Aorta (tissue), 5 donors: ENCODE measurements at places on chromosomes 1 and 21. TPM values are rescaled to one million over a fixed set of nuclear protein-coding genes. Genes with fewer than 3 reads are reported as not detected.

DNA sequence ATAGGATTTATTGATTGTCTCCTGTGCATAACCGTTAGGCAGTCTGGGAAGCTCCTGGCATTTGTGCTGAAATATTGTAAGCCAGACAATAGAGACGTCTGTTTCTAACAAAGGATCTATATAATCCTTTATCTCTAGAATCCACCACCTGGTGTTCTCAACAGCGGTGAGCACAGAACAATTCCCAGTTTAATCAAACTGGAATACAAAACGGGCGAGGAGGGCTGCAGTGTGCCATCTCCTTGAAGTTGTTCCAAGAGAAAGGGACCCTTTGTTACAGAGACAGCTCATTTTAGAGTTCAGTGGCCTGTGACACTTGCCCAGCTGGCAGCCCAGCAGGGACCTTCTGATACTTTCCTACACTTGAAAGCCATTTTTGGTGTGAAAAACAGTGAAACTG, 162.8 kb upstream of the IVNS1ABP start:
- DNase-seq: no peak
- no peak overlapping the region for H3K4me3 ChIP-seq
- H3K27ac ChIP-seq: no peak overlapping the region

DNA sequence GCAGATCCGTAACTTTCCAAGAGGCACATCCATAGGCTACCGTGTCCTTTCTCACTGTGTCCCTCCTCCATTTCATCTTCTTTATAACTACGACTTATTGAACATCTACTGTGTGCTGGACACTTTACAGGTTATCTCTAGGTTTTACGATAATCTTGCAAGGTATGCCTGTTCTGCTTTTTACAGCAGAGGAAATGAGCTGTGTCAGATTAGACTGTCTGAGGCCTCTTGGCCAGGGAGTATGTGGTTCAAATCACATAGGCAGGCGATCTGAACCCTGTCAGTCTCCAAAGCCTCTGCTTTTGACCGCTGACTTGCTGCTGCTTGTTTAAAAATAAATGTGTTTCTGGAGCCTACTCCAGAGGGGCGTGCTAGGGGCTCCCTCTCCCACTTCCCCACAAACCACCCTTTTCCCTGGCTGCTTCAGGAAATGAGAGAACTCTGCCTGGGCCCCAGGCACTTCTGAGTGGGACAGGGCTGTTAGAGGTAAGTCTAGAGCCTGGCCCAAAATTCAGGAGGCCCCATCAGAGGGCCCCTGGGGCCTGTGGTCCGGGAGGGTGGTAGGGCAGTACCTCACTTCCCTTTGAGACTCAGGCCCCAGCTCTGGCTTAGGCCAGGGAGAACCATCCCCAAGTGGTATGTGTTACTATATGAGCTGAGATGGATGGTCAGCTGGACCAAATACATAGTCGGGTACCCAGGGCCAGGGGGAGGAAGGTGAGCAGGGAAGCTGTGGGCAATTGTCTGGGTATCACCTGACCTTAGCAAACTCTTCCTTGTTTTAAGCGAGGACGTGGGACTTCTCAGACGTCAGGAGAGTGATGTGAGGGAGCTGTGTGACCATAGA, 4.4 kb downstream of the PSEN2 start:
- no peak overlapping the region for H3K4me3 ChIP-seq
- H3K27ac ChIP-seq: no peak overlapping the region
- no peaks in the 10 kb centered on the region for H3K4me1 ChIP-seq
- H3K27me3 ChIP-seq: no peaks in the 10 kb centered on the region
- H3K36me3 ChIP-seq: no peaks in the 10 kb centered on the region

DNA sequence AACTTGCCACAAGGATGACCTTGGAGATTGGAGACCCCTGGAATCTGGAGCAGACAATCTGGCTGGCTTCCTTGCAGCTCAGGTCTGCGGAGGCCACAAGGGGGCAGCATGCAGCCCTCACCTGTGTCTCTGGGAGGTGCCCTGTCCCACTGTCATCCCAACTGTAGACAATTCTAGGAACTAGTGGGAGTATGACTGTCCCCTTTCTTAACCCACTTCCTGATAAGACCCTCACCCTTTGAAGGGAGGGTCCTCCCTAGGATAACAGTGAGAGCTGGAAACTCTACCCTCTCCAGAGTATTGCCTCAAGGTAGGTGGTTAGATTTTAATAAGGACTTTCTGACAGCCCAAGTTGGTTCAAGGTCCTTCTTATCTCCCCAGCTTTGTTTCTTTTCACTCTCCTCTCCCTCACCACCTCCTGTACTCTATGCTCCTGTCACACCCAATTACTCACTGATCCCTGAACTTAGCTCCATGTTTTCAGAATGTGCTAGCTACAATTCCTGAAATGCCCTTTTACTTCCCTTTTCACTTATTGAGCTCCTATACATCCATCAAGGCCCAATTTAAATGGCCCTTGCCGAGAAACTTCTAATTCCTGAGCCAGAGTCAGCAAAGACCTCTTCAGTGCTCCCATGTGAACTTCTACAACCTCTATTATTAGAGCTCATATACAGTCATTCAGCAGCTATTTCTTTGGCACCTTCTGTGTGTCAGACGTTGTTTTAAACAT, 9.2 kb upstream of the KCNQ4 start:
- no peaks in the 10 kb centered on the region for H3K4me1 ChIP-seq
- no peak overlapping the region for H3K4me3 ChIP-seq
- no peaks in the 10 kb centered on the region for H3K36me3 ChIP-seq

DNA sequence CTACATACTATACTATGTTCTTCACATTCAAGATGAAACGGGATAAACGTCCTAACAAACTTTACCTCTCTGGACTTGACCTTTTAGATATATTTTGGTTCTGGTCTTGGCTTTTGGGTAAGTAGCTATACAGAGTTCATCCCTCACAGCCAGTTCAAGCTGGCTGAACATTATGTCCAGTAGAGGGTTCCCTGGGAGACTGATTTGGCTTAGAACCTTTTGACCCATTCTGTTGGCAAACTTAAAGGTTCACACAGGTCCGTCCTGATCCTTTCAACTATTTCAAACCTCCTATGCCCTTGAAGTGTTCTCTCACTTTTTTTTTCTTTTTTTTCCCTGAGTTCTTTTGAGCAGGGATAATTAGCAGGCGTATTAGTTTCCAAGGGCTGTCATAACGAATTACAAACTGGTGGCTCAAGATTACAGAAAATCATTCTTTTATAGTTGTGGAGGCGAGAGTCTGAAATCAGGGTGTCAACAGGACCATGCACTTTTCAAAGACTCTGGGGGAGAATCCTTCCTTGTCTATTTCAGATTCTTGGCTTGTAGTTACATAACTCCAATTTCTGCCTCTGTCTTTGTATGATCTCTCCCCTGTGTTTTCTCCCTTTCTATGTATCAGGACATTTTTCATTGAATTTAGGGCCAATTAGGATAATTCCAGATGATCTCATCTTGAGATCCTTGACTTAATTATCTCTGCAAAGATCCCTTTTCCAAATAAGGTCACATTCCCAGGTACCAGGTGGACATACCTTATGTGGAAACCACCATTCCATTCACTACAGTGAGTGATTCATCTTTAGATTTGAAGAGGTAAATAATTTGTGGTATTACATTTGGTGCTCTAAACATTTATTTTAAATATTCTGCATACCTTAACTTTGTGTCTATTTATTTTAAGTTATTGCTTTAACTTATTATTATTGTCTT, 257.4 kb upstream of the USP25 start:
- no peak overlapping the region for H3K27ac ChIP-seq
- H3K27me3 ChIP-seq: no peaks in the 10 kb centered on the region
- H3K4me3 ChIP-seq: no peak overlapping the region
- no peak for DNase-seq

- no peaks in the 10 kb centered on the region for H3K27me3 ChIP-seq
- H3K4me3 ChIP-seq: no peak overlapping the region
- no peaks in the 10 kb centered on the region for H3K36me3 ChIP-seq
- peak overlapping the region; percentile 90 for H3K27ac ChIP-seq
- H3K4me1 ChIP-seq: no peaks in the 10 kb centered on the region
These were observed 158.8 kb downstream of the TOMM20 start for GRCh38 chr1:234969581-234970400.

GRCh38 chr21:25572861-25573310, 34.4 kb downstream of the MRPL39 start:
- H3K4me3 ChIP-seq: no peak overlapping the region
- no peak for DNase-seq
- no peak overlapping the region for H3K27ac ChIP-seq
- no peaks in the 10 kb centered on the region for H3K36me3 ChIP-seq
- H3K4me1 ChIP-seq: peaks cover 6% of the 10 kb centered on the region
- no peaks in the 10 kb centered on the region for H3K27me3 ChIP-seq

C1orf116 gene
- 0.36 TPM for total RNA-seq

DNA sequence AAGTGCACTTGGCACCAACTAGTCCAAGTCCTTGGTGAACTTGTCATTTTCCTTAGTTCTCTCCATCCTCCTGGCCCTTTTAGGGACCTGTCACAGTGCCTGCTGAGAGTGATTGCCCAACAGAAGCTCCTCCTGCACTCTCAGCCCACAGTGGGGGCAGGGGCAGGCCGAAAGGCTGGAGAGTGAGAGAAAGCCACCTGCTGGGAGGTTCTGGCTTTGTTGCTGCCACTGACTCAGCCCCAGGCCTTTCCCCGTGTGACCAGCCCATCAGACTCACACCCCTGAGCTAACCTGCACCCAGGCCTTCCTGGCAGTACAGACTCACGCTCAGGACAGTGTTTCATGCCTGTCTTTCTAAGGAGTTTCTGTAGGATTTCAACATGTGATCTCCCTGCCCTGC, 17.1 kb upstream of the PROK1 start:
- no peaks in the 10 kb centered on the region for H3K4me1 ChIP-seq
- no peak overlapping the region for H3K27ac ChIP-seq
- no peak overlapping the region for H3K4me3 ChIP-seq
- no peaks in the 10 kb centered on the region for H3K36me3 ChIP-seq
